ENCODE measurements at places on chromosomes 2 and 18. TPM values are rescaled to one million over a fixed set of nuclear protein-coding genes. Genes with fewer than 3 reads are reported as not detected.

Gene PARD3B
- 35.8 TPM for total RNA-seq

Gene RFX8
- total RNA-seq, result not detected

Gene REG1B
- total RNA-seq, result not detected

Gene TMEM87B
- total RNA-seq, result 51.6 TPM

Gene PKDCC
- 181 TPM for total RNA-seq

Gene ZNF804A
- total RNA-seq, result 1.4 TPM

Gene EVX2
- total RNA-seq, result 0.28 TPM

Gene IGFBP2
- 127 TPM for total RNA-seq

Gene ZNF396
- 1.5 TPM for total RNA-seq

Gene SCYGR4
- total RNA-seq, result not detected

Gene MRPL30
- total RNA-seq, result 27.2 TPM

Gene THUMPD2
- total RNA-seq, result 7.6 TPM

Gene FKBP1B
- 82.1 TPM for total RNA-seq

Gene LIMS4
- 6.4 TPM for total RNA-seq

Gene CSRNP3
- 44.1 TPM for total RNA-seq

Gene TLX2
- total RNA-seq, result not detected

Gene SIX2
- not detected for total RNA-seq

Gene ZBTB14
- total RNA-seq, result 28.1 TPM

Gene SERPINB12
- not detected for total RNA-seq
